ENCODE measurements at places on chromosomes 5 and 9. TPM values are rescaled to one million over a fixed set of nuclear protein-coding genes. Genes with fewer than 3 reads are reported as not detected.
A peak's percentile ranks its signal among the peaks of the same experiment; 100 is the strongest.

DNA sequence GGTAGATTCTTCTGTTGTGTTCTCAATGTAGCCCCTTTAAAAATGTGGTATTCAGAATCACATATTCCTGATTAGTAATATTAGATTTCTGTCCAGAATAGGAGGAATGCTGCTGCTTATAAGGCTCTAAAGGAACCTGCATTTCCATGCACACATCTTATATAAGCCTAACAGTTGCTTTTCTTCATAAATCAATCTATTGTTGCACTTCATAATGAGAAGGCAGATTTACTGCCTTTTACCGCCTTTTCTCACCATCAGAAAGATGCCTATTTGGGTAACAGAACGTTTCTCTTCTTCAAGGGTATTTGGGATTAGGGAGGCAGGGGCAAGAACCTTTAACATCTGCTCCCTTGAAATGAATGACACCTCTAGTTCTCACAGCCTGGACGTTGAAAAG lies 243.4 kb downstream of the MLLT3 start:
- H3K27me3 ChIP-seq: no peaks in the 10 kb centered on the region
- peaks cover 23% of the 10 kb centered on the region for H3K36me3 ChIP-seq
- no peak overlapping the region for H3K4me3 ChIP-seq
- H3K4me1 ChIP-seq: peaks cover 13% of the 10 kb centered on the region
- no peak overlapping the region for H3K27ac ChIP-seq

- H3K4me3 ChIP-seq: no peak overlapping the region
- peaks cover 46% of the 10 kb centered on the region for H3K36me3 ChIP-seq
- no peaks in the 10 kb centered on the region for H3K27me3 ChIP-seq
- peaks cover 2% of the 10 kb centered on the region for H3K4me1 ChIP-seq
- no peak for DNase-seq
These were observed 61.5 kb downstream of the ZFR start for GRCh38 chr5:32383065-32383464.

Gene WNT8A
- total RNA-seq: not detected

DNA sequence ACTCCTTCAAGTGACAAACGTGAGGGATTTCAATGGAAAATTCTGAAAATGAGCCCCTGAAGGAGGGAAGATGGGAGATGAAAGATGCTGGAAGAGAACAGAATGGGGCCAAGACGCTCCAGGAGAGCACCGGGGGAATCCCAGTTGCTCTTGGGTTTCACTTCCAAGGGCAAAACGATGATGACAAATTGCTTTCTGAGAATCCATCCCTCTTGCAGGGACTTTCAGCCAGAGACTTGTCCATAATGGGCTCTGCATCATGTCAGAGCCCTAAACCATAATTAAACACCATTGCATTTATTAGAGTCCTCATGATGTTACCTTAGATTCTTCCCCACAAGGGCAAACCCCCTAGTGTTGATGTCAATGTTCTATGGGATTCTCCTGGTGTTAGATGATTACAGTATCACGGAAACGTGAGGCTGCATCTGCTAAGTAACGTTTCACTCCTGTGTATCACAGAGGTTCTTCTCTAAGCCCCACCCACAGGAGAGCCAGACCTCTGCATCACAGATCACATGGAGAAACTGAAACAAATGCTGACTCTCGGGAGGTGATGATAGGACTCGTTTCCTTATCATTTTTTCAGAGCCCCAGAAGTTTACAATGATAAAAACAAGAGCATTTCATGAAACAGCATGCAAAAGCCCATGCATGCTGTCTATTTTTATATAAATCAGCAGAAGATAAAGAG lies 114.4 kb downstream of the TENT4A start:
- peaks cover 58% of the 10 kb centered on the region for H3K4me1 ChIP-seq
- peaks cover 17% of the 10 kb centered on the region for H3K27me3 ChIP-seq
- peak overlapping the region; percentile 95 for H3K27ac ChIP-seq
- peaks cover 3% of the 10 kb centered on the region for H3K36me3 ChIP-seq

DNA sequence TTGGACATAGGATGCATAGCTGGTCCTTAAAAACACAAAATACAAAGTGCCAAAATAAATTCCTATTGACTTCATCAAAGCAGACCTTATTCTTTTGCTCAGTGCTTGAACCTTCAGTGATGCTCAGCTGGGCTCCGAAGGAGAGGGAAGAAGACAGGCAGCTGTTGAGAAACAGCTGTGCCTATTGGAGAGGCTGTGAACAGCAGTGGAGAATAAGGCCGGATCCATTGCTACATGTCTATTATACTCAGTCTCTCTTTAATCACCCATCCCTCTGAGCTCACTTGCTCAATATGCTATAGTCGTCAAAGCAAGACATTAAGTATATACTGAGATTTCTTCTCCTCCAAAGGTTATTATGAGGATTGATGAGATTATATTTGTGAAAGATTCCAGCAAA lies 174.4 kb downstream of the CHSY3 start:
- H3K27me3 ChIP-seq: no peaks in the 10 kb centered on the region
- no peak overlapping the region for H3K4me3 ChIP-seq
- no peak overlapping the region for H3K27ac ChIP-seq

Gene IFNK
- not detected for total RNA-seq

DNA sequence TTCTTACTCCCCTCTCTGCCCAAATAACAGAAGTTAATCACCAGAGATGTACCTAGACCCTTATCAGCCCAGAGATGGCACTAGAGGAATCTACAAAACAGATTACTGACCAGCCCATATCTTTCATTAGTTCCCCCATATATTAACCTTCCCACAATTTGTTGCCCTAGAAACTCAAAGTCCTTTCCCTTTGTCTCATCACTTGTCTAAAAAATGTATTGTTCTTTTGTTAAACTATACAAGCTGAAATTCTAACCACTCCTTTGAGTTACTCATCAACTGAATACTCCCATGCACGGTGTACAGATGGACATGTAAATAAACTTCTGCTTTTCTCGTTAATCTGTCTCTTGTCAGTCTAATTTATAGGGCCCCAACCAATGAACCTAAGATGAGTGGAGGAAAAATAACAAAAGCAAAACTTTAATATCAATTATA lies 130.9 kb downstream of the CCDC192 start:
- H3K4me3 ChIP-seq: no peak overlapping the region
- no peak overlapping the region for H3K27ac ChIP-seq
- no peaks in the 10 kb centered on the region for H3K36me3 ChIP-seq
- H3K27me3 ChIP-seq: peaks cover 21% of the 10 kb centered on the region
- peaks cover 6% of the 10 kb centered on the region for H3K4me1 ChIP-seq
